ENCODE measurements at places on chromosomes 2 and 18. TPM values are rescaled to one million over a fixed set of nuclear protein-coding genes. Genes with fewer than 3 reads are reported as not detected.

DNA sequence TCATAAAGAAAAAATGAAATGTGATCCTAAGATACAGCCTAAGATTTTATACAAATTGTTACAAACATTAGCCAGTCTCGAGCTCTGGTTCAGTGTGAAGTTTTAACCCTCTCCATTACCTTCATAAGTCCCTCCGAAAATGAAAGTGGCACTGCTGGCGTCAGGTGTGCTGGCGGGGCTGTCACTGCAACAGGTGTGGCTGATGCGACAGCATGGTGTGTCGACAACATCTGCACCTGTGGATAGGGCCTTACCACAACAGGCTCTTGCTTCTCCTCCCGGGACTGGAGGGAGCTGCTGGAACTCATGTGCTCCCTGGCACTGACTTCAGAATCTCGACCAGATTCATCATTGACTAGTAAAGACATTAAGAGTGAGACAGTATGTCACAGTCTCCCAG is 10.3 kb downstream of the SAP130 start:
- DNase-seq = no peak

DNA sequence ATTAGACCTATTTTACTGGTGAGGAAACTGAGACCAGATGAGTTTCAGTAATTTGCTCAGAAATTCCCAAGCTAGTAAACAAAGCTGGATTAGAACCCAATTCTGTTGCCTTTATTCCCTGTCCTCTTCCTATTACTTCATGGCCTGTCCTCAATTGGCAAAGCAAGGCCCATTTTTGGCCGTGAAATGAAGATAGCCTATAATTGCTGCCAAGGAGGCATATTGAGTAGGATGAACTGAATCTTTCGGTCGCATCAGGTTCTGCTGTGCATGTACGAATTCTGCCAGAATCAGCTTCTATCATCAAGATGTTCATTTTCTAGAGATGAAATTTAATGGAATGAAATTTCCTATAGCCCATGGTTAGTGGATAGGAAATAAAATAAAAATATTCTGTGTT is 1485.2 kb upstream of the PIK3C3 start:
- DNase-seq = no peak

Gene SLC39A10
- total RNA-seq = 9.7 TPM

DNA sequence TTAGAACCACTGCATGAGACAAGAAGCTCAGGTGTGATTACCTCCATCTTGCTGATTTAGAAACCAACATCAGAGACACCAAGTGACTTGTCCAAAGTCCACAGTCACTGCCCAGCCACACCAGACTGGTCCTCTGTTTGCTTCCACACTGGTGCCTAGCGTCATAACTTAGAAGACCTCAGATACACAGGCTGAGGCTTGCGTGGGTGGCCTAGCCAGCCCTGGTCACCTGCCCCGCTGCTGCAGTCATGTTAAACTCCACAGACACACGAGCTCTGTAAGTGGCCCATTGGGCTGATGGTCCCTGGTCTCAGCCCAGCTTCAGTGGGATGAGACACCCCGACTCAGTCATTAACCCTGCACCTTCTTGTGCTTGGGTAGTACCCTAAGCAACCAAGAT is 47.1 kb downstream of the CNGA3 start:
- no peak for DNase-seq

Gene EMILIN1
- 15.7 TPM for total RNA-seq

DNA sequence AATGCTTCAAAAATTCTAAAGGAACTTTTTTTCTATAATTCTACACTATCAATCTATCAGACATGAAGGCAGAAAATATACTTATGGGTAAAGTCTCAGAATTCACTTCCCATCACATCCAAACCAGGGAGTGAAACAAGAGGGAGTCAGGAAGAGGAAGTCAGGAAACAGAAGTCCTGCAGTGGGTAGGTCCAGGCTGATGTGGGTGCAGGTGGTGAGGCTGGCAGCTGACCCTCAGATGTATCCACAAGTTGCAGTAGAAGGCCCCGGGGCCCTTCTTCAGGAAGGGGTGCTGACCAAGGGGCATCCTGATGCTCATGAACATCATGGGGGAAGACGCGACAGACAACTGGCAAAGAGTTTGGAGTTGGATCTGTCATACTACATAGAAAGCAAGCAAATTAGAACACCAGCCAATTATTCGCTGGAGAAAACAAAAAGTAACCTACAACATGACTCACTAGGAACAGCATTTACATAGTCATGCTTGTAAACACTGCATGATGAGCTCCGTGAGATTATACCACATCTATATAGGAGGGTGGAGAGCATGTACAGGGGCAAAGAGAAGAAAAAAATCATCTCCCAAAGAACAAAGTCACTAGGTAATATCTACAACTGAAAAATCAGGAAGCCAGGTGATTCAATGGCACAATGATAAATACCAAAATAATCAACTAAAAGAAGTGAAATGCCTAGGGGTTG is 4.2 kb downstream of the UXS1 start:
- DNase-seq = no peak

Data from left ventricle myocardium superior (tissue), 1 donor.